Activated CD4-positive, alpha-beta T cell treated with anti-CD3 and anti-CD28 coated beads, Interleukin-2, amount 50 U/mL, for 4 hours (primary cell): ENCODE measurements at places on chromosomes 6 and 20.
A peak's percentile ranks its signal among the peaks of the same experiment; 100 is the strongest.

DNA sequence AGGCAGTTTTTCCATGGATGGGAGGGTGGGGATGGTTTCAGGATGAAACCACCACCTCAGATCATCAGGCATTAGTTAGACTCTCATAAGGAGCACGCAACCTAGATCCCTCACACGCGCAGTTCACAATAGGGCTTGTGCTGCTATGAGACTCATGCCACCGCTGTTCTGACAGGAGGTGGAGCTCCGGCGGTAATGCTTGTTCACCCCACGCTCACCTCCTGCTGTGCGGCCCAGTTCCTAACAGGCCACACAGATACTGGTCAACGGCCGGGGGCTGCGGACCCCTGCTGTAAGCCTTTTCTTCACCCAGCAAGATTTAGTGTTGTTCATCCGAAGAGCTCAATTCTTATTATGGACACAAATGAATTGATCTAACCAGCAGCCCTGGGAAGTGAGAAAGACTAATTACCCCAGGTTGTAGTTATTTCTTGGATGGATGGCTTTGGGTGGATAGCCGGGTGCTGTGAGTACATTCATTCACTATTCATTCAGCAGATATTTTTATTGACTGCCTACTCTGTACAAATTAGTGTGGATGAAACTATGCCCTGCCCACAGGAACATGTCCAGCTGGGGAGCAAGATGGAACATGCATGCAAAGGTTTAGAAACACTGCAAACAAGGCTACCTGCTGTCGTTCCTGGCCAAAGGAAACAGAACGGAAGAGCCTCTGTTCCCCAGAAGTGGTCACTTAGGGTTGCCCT is 57.2 kb downstream of the RIOK1 start:
- no peak for DNase-seq

DNA sequence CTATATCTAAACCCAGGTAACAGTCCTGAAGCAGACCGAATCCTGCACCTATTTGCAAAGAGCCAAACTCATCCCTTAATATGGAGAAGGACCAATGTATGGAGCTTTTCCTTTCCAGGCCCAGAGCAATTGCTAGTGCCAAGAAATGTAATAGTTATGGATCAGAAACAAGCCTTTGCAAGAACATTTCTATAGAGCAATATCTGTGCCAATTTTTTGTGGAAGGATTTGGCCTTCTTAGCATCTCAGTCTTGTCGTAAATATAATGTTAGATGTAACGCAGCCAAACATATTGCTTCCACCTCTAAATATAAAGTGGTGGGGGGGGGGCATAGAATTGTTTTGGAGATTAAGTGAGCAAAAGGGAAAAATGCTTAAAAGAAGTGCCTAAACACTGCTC is 2.7 kb downstream of the KIAA0408 start:
- no peak for DNase-seq

- no peak for DNase-seq
Measured at GRCh38 chr6:163739408-163739725, 324.8 kb downstream of the QKI start.

- peak; percentile 26 for DNase-seq
Measured at GRCh38 chr20:37095108-37095598, 644 bp downstream of the RBL1 start.

GRCh38 chr20:11917663-11918062 is at the start of gene BTBD3:
BTBD3 (plus strand) TSS chr20:11917893; CDS start chr20:11918276, 383 bp downstream.
- DNase-seq: no peak

DNA sequence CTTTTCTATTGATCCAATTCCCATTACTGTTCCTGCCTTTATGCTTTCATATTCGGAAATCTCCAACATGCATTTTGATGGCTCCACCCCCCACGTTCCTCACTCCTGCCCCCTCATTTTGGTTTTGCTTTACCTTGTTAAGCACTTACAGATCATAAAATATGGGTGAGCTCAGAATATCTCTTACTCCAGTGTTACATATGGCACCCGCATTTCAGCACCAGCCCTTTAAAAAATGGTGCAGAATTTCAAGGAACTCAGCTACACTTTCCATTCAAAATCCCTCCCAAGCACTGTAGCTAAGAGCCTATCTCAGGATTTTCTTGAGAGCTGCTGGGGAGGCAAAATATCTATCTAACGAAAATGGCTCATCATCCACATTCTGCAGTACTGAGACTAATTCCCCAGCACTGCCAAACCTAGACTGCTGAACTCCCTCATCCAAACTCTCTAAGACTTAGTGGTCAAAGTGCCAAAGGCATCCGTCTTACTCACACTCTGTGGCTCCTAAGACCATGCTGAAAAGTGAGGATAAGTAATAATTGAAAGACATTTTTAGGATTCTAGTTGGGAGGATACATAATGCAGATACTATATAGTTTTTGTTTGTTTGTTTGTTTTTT is 7.8 kb downstream of the SGK1 start:
- no peak for DNase-seq

DNA sequence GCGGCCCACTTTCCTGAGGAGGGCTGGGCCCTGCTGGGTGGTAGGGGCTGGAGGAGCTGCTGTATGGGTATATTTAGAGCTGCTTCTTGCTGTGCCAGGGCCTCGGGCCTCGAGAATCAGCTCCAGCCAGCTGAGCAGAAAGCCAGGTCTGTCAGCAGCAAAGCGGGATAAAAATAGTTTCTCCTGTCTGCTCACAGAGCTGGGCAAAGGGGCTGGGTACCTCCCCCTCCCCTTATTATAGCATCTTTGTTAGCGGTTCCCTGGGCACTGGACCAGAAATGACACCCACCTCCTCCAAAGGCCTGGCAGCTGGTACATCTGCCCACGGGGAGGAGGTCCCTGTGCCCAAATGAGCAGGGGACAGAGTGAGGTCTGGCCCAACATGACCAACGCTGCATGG is 6.0 kb downstream of the SCRT2 start:
- no peak for DNase-seq
